ENCODE measurements at places on chromosomes 11 and 22.

GRCh38 chr11:102879801-102880200 is 5.0 kb upstream of the MMP12 start:
- no peak for DNase-seq

- no peak for DNase-seq
Observed at GRCh38 chr11:35488117-35488516, 37.3 kb downstream of the PAMR1 start.

GRCh38 chr22:24592058-24592850 is 619 bp downstream of the LRRC75B start:
- DNase-seq = no peak

DNA sequence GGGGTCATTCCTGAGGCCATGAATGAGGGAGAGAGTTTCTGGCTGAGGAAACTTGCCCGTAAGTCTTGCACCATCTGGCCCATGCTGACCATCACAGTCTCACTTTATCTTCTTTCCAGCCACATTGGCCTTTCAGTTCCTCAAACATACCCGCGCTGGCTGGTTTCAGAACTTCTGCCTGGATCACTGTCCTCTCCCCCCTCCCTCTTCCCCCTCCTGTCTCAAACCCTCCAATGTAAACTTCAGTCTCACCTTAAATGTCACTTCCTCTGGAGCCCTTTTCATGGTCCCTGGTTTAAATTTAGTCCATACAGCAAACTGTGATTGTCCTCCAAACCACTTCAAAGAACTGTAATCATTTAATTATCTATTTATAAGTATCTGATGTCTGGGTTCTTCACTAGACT is 3.7 kb upstream of the TMEM109 start:
- no peak for DNase-seq

DNA sequence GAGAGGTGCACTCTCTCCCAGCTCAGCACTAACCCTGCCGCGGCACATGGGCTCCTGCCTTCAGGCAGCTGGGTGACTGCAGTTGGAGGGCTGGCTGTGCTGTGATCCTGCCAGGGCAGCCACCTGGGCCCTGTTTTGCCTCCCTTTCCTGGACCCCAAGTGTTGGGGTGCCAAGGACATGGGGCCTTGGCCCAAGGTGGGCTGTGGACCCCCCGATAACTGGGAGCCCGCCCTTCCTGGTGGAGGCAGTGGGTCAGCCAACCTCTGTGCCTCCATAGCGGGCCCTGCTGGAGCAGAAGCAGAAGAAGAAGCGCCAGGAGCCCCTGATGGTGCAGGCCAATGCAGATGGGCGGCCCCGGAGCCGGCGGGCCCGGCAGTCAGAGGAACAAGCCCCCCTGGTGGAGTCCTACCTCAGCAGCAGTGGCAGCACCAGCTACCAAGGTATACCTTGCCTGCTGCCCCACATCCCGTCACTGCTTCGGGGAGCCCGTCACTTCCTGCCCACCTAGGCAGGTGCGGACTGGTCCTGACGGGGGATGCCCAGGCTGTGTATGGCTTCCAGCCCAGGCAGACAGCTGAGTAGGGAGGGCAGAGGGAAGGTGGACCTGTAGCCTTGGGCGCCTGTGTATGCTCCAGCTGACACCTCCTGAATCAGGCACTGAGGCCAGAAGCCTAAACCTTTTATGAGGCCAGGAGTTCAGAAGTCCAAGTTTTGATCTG is 8.9 kb downstream of the TUB start:
- DNase-seq = no peak

GRCh38 chr11:109027851-109028250 is 363.0 kb downstream of the DDX10 start:
- DNase-seq = no peak

DNA sequence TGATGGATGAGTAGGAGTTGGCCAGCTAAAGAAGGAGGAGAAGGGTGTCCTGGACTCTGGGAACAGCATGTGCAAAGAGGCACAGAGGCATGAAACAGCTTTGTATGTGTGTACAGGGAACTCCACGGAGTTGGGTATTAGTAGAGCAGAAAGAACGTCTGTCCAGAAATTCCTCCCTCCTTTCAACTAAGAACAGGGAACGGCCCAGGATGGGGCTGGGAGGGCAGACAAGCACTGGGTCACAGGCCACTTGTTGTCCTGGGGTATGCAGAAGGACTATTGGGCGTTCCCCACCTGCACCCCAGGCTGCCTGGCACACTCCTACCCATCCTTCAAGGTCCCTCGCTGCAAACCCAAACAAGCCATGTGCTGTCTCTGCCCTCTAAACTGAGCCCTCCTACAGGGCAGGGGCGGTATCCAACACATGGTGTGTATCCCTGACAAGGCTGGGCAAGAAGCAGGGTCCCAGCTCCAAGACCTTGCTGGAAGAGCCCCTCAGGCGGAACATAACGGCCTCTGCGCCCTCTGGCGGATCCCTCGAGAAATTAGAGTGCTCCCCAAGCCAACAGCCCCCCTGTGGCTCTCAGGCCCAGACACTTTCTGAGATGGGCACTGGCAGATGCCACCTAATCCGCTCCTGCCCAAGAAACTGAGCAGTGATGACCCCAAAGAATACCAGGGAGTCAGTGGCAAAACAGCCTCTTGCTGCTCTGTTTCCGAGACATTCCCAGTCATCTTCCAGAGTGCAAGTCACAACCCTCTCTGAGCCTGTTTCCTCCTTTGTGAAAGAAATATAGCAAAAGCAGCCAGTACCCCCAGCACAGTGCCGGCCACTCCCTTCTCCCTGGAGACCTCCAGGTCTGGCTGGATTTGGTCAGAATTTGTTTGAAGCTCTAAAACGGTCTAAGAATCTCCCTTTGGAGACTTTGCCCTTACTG is 1.6 kb upstream of the ELFN2 start:
- DNase-seq = peak; percentile 8

DNA sequence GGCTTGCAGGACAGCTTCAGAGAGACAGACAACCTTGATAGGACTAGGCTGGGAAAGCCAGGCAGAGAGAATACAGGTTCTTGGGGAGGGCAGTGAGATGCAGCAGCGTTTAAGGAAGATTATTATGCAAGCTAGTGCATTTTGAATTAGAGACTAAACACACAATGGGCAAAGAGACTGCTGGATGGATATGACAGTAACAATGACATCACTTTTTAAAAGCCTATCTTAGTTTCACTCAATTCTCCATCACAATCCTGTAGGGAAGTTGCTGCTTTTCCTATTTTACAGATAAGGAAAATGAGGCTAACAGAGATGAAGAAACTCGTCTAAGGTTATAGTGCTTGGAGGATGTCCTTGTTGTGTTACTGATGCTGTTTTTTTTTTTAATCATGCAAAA is 5.6 kb downstream of the JHY start:
- DNase-seq = no peak

DNA sequence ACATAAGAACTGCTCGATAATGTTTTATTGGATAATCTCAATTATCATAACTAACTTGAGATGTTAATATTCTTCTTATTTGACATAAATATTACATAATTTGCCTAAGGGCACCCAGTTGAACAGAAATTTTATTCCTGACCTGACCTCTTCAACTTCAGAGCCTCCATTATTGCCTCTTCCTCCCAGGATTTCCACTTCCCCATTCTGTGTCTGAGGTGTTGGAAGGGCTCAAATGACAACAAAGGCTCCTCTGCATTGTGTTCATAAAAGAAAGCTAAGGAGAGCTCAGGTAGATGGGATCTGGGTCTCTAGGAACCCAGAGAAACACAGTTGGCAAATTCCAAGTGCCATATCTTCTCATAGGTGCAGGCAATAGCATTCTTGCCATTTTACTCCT is 61.2 kb upstream of the ARHGAP20 start:
- DNase-seq = no peak

- DNase-seq = no peak
Observed at GRCh38 chr22:38067028-38067415, 9.8 kb downstream of the PICK1 start.

DNA sequence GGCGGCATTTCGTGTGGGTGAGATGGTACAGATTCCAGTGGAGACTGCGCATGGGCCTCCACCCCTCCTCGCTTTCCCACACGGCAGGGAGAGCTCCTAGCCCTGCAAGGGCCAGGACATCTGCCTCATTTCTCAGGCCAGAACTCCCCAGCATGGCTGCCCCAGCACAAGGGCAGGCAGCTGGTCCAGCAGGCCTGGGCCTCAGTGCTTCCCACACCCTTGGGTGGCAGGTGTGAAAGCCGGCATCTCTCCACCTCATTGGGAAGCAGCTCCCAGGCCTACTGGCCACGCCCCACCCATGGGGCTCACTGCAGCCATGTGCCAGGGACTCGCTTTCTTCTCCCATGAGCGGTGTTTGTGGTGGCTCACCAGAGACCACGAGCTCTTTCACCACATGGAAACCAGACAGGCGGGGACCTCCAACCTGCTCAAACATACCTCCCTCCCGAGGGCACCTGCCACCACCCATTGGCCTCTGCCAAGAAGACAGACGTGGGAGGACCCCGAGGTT is 79.1 kb downstream of the NAT10 start:
- DNase-seq = no peak

DNA sequence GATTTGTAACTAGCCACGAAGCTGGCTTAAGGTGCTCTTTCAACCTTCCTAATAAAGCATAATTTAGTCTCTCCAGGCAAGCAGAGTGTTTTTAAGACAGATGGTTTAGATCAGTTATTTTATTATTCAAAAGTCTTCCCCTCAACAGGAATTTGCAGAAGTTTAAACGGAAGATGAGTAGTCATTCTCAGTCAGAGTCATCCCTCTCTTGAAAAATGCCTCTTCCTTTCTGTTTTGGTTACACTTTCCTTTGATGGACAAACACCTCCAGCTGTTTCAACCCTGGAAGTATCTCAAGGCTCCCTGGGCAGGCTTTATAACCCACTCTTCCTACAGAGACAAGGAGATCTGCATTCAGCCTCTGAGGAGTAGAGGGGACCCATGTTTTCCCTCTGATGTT is 60.3 kb upstream of the POU2AF2 start:
- DNase-seq = no peak

DNA sequence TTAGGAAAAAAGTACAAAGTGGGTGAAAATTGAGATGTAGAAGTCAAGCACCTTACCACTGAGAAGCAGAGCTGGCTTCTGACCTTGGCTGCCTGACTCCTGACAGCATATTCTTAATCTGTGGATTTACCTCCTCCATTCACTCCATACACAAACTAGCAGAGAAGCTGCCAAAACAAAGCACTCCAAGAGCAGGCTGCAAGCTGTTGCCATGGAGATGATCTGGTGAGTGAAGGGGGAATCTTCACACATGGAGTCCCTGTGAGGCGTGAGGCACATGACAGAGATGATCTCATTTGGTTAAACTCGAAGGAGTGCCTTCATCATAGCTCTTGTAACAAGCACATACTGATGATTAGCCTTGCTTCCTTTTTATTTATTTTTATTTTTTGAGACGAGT is 16.1 kb downstream of the COMMD9 start:
- DNase-seq = no peak
